ENCODE measurements at places on chromosomes 1 and 21. TPM values are rescaled to one million over a fixed set of nuclear protein-coding genes. Genes with fewer than 3 reads are reported as not detected.
A peak's percentile ranks its signal among the peaks of the same experiment; 100 is the strongest.

- DNase-seq, result no peak
These were observed 16.6 kb upstream of the BMP8A start for GRCh38 chr1:39474810-39475209.

- DNase-seq, result no peak
These were observed 295.2 kb downstream of the DISC1 start for GRCh38 chr1:231921646-231922345.

DNA sequence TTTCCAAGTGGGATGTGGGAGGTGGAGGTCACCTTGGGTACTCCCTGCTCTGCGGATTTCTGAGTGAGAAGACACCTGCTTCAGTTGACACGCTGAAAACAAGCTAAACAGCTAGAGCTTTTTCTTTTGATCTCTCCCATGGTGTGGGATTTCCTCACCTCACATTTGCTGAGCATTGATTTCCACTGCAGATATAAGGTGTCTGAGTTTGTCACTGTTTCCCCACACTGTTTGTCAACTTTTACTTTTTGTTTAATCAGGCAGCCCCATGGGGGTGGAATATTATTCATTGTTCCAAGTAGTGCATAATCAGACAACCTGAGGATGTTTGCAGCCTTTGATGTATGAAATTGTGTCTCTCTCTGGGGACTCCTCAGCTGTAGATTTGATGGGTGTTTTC, 49.5 kb downstream of the FASLG start:
- DNase-seq, result no peak

- DNase-seq, result no peak
These were observed 43.4 kb downstream of the GNPAT start for GRCh38 chr1:231284441-231284840.

GRCh38 chr1:43452789-43453441, 816 bp downstream of the HYI start:
- peak; percentile 55 for DNase-seq

DNA sequence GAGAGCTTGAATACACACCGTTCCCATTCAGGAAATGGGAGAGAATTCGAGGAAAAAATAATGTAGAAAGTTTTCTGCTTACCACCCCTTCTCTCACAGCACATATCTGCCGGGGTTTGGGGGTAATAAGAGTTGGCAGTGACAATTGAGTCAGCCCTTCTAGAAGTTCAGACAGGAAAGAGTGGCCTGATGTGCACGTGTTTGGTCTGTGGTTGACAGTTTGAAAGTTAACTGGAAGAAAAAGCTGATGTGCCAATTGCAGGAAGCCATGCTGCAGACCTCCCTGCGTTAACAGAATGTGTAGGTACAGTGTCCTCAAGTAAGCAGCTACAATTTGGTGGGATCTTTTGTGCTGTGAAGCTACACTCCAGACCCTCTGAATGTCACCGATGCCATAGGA, 50.9 kb downstream of the DHX9 start:
- no peak for DNase-seq

DNA sequence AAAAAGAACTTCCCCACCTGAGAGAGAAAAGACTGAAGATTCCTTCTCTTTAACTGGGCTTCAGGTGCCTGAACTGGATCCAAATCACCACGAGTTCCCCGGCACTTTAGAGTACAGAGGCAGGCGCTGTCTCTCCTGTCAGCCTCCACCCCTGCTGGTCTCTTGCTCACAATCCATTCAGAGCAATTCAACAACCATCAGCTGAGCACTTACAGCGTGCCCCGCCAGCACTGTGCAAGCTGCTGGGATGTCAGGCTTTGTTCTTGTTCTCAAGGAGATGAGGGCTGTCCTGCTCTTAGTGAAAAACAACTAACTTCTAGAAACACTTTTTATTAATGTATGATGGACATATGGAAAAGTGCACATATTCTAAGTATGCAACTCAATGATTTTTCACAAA, 68.7 kb upstream of the VAMP3 start:
- no peak for DNase-seq

DNA sequence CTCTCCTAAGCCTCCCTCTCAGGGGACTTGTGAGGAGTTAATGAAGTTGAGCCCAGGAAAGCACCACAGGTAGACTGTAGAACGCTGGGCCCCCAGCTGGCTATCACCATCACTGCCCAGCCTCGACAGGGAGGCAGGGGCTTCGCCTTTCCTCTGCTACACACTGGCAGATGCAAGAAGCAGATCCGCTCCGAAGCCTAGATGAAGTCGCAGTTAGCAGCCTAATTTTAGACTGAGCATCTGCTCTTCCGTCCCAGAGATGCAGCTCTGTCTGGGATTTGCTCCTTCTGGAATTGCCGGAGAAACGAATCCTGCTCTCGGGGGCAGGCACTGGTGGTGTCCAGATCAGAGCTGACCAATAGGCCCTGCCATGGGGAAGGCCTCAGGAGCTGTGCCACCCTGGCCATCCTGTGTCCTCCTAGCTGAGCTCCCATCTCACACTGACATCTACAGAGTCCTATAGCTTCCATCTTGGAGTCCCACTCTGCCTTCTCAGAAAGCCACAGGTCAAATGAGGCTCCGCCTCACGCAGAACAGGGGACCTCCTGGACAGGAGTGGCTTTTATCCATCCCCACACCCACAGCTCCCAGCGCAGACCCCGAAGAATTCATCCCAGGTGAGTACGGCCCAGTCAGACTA, 186.8 kb upstream of the EDN2 start:
- no peak for DNase-seq

- DNase-seq, result no peak
These were observed 86.5 kb upstream of the RHOU start for GRCh38 chr1:228648647-228649383.

GRCh38 chr1:60274422-60275290, 201.1 kb upstream of the C1orf87 start:
- no peak for DNase-seq

DNA sequence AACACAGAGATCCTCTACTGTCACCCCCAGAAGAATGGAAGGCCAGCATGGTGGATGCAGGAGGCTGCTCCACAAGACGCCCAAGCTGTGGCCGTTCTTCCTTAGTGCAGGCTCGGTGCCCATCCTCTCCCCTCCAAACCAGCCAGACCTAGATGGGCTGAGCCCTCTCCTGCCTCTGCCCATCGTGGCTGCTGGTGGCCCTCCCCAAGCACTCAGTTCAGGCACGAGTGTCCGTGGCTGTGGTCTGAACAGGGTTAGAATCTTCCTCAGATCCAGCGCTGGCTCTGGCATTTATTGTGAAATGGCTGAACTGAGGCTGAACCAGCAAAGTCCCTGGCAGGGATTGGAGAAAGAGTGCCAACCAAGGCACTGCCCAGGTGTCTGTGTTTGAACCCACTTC, 59.5 kb downstream of the TRIM11 start:
- peak; percentile 45 for DNase-seq

GRCh38 chr1:203839081-203839480, 22.3 kb upstream of the SNRPE start:
- no peak for DNase-seq

- DNase-seq, result no peak
These were observed 72.7 kb downstream of the SMYD3 start for GRCh38 chr1:246434335-246434734.

GRCh38 chr1:110579460-110579859, 26.7 kb downstream of the KCNA2 start:
- DNase-seq, result no peak

DNA sequence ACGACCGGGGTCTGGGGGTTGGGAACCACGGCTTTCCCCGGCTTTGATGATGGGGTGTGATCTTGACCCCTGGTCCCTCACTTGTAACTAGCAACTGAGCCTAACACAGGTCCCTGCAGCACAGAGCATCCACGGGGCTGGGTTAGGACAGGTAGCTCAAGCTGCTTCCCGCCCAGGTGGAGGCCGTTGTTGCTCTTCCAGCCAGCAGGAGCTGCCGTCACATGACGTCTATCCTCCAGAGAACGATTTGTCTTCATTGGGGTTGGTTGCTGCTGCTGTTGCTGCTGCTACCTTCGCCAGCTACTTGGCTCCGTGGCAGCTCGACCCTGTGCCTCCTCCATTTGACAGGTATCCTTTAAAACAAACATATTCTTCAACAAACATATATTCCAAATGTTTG, 74.3 kb upstream of the ADAR start:
- no peak for DNase-seq

GRCh38 chr1:184033711-184034167, 3.8 kb downstream of the COLGALT2 start:
- no peak for DNase-seq

The ATP8B2 gene
- polyA plus RNA-seq, result 1.3 TPM

The LCE1F gene
- not detected for polyA plus RNA-seq

The VCAM1 gene
- polyA plus RNA-seq, result 2.0 TPM

The HSD11B1 gene
- 1.2 TPM for polyA plus RNA-seq
